Epithelial cell of prostate (primary cell): ENCODE measurements at places on chromosomes 2 and 18.

GRCh38 chr18:52541056-52541455 lies 201.1 kb downstream of the DCC start:
- no peak for DNase-seq

DNA sequence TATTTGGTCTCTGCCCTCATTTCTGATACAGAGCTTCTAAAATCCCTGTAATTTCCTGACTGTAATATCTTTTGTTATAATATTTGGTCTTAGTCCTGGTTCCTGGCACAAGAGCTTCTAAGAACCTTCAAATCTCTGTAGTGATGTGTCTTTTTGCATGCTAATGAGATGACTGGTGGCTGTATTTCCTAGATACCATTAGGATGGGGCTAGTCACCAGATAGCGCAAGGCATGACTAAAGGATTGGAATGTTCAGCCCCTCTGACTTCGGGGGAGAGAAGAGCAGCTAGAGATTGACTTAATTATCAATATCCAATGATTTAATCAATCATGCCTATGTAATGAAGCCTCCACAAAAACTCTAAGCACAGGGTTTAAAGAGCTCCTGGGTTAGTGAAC lies 620.8 kb upstream of the ACVR2A start:
- no peak for DNase-seq

GRCh38 chr2:136027112-136027511 lies 41.7 kb upstream of the DARS1 start:
- DNase-seq = no peak

DNA sequence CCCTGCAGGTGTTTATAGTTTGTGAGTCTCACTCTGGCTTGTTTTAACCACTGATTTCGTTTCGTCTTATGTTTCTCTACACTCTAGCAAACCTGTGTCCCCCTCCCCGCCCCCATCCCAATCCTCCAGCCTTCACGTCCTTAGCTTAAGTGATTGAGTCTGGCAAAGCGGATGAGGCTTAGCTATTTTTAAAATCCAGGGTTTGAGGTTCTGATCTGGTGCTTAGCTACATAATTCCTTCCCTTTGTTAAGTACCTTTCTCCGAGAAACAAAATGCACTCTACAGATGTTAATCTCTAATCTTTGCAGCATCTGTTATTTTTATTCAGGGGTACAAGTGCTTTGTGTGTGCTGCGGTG lies 7.8 kb downstream of the AGAP1 start:
- DNase-seq = no peak

- no peak for DNase-seq
Measured at GRCh38 chr2:85525029-85525428, 13.9 kb upstream of the MAT2A start.

DNA sequence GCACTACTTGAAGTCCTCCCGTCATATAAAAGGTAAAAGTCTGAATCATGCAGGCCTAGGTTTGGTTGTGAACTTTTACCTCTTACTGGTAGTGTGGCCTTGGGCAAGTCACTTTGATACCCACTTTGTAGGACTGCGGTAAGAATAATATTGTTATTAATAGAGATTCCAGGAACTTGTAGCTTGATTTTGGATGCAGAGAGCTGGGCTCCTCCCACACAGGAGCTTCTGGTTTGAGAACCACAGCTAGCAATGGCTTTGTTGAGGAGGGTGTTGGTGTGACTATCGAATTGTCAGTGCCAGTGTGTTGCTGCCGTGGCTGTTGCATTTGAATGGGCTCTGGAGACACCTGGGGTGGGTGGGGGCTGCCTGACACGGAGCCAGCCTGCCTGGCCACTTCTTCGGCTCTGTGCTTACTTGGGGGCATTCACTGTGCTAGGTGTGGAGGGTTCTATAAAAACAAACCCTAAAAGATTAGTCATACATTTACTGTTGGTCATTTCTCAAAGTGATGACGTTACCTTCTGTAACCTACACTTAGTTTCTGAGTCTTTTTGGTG lies 38.5 kb downstream of the ASAP2 start:
- DNase-seq = no peak

DNA sequence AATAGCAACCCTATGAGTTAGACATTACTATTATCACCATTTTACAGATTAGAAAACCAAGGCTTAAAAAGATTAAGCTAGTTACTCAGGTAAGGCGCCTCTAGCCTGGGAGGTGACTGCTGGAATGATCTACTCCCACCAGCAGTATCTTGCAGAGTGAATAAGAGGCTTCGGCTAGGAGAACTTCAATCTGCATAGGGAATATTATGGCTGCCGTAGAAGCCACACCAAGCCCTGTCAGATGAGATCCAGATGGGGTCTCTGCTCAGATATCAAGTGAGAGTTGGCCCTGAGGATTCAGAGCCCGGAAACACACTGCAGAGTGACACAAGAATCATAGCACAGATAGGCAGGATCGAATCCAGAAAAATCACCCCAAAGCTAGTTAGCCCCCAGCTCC lies 21.5 kb upstream of the PKDCC start:
- DNase-seq = no peak

- no peak for DNase-seq
Measured at GRCh38 chr2:206647985-206648384, 5.7 kb downstream of the FAM237A start.

DNA sequence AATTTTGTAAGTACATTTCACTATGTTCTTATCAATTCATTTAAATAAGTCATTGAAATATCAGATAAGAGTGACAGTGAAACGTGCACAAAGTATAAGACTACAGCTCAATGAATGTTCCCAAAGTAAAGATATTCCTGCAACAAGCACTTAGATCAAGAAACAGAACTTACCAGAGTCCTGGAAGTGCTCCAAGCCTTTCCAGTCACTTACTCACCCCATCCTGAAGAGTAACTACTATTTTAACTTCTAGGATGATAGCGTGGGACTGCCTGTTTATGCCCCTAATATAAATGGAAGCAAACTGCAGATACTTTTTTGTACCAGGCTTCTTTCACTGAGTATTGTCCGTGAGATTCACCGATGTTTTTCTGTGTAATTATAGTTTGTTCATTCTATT lies 768.9 kb downstream of the SLC4A3 start:
- DNase-seq = no peak

GRCh38 chr2:25669520-25669919 lies 3.9 kb downstream of the DTNB start:
- DNase-seq = no peak

DNA sequence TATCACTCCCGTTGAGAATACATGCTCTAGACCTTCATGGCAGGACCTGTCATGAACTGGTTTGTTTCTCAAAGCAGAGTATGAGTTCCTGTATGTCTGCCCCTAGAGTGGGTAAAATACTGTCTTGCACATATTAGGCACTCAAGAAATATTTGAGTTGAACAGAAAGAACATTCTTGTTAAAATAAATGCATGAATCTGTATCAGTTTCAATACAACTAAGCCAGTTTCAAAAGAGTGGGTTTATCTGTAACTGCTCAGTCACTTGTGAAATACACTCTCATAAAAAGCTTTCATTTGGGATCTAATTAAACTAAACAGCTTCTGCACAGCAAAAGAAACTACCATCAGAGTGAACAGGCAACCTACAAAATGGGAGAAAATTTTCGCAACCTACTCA lies 69.2 kb downstream of the RFTN2 start:
- DNase-seq = no peak

GRCh38 chr18:11962597-11962996 lies 18.7 kb upstream of the IMPA2 start:
- no peak for DNase-seq

- no peak for DNase-seq
Measured at GRCh38 chr2:20633794-20634506, 16.9 kb downstream of the HS1BP3 start.

DNA sequence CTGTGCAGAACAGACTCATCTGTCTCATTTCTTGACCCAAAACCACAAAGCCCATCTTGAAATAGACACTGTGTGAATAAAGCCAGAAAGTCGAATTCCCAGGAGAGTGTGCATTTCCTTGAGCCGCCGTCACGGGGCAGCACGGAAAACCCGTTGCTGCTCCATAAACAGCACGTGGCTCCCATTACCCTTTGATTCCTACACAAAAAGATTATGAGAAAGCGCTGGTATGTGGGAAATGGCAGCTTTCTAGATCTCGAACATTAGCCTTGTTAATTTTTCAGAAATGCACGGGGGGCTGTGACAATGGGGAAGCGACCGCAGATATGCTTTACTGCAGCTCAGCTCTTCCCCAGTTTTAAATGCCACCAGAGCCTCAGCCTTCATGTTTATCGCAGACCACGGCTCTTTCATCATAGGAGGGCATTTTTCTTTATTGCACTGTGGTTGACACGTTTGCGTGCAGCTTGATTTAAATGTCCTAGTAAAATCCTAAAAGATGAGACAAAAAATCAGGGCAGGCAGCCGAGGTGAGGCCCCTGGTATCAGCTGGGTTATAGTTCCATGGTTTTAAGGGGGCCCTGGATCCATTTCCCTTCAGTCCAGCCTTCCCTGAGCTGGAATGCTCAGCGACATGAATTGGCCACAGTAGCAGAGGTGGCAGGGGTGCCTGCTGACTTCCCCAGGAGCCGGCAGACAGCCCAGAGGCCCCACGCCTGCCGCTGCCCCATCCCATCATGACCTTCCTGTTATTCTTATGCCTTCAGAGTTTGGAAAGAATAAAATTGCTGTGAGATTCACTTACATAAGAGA lies 249.3 kb downstream of the NDUFA10 start:
- DNase-seq = no peak

- DNase-seq = peak; percentile 24
Measured at GRCh38 chr2:153105829-153106578, 372.6 kb downstream of the RPRM start.

- DNase-seq = no peak
Measured at GRCh38 chr2:1219901-1220573, 193.2 kb upstream of the TPO start.

- DNase-seq = no peak
Measured at GRCh38 chr18:8912348-8913326, 189.9 kb upstream of the NDUFV2 start.

DNA sequence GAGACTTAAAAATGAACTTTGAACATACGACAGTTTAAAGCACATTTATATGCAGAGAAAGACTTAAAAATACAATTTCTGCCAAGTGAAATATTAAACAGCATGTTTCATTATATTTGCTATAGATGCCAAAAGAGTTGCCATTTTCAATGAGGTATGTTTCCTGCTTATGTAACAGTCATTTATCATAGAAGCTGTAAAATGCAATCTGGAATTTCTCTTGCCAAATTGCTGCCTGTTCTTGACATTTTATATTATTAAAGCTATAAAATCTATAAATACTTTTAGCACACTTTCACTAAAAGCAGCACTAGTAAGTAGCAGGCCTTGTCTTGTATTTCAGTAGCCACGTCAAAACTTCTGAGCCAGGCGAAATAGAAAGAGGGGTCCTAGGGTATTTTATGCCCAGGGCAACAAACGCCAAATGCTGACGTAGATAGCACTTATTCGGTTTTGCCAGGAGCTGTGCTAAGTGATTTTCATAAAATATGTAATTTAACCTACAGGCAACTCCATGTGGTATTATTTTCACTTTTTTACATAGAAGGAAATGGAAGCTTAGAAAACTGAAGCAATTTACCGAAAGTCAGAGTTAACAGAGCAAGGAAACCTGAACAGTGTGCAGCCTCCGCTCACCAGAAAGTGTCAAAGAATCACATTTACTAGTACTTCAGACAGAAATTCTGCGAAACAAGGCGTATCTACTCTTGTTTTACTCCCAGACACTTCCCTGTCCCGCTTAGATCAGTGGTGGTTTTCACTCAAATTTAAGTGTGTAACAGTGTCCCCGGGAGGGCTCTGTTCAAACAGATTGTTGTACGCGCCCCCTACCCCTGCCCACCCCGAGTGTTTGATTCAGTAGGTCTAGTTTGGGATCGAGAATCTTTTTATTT lies 1.2 kb upstream of the CYP20A1 start:
- DNase-seq = no peak

- no peak for DNase-seq
Measured at GRCh38 chr2:201926067-201926466, 107.6 kb upstream of the FZD7 start.

GRCh38 chr2:48006094-48006493 lies 99.8 kb upstream of the FBXO11 start:
- DNase-seq = no peak

GRCh38 chr2:16629770-16630169 lies 35.9 kb downstream of the CYRIA start:
- DNase-seq = no peak

DNA sequence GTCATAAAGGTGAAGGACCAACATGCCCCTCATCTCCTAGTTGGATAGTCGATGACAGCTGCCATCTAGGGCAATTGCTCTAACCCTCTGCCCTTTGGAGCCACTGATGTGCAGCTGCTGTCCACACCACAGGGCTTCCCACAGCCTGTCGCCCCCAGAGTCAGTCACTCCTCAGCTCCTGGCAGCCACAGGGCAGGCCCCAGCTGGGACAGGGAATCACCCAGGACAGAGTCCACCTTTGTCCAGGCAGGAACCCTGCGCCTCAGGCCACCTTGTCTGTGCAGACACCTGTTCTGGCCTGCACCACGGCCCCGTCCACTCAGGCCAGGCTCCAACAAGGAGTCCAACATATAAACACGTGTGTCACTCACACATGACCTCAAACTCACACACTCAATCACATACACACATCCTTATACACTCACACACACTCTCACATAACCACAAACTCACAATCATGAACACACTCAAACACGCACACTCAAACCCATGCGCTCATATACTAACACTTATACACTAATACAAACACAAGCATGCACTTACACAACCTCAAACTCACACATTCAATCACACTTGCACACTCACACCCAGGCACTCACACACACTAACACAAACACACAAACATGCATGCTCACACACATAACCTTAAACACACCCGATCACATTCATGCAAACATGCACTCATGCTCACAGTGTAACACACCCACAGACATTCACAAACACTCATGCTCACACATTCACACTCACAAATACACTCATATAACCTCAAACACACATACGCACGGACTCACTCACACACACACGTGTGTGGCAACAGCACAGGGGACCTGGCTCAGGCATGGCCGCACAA lies 29.7 kb downstream of the HDAC4 start:
- no peak for DNase-seq

- DNase-seq = no peak
Measured at GRCh38 chr2:85710687-85711577, 16.8 kb downstream of the GNLY start.

GRCh38 chr2:112095681-112096080 lies 40.6 kb downstream of the TMEM87B start:
- DNase-seq = no peak

GRCh38 chr18:908758-909724 lies 4.4 kb downstream of the ADCYAP1 start:
- DNase-seq = no peak
